NCI-H69 (cell line): ENCODE measurements at places on chromosomes 1 and 21.

GRCh38 chr1:40383095-40383487 lies 9.6 kb downstream of the SMAP2 start:
- DNase-seq: no peak

DNA sequence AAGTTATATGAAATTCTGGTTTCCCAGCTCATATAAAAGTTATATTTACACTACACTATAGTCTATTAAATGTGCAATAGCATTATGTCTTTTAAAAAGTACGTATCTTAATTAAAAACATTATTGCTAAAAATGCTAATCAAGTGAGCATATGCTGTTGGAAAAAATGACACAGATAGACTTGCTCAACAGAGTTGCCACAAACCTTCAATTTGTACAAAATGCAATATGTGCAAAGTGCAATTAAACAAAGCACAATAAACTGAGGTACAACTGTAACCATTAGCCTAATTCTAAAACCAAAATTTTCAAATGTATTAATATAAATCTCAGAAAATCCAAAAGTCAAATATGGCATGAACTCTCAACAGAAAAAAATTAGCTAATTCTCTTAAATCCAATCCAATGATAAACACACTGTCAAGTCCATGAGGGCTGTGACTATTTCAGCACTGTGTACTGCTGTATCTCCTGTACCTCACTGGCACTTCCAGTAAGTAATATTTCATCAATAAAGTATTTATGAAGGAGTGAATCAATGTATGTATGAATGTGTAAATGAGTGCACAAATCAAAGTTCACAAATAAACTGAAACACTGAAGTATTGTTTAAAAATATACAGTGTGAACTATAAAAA lies 116.3 kb downstream of the AKT3 start:
- no peak for DNase-seq

DNA sequence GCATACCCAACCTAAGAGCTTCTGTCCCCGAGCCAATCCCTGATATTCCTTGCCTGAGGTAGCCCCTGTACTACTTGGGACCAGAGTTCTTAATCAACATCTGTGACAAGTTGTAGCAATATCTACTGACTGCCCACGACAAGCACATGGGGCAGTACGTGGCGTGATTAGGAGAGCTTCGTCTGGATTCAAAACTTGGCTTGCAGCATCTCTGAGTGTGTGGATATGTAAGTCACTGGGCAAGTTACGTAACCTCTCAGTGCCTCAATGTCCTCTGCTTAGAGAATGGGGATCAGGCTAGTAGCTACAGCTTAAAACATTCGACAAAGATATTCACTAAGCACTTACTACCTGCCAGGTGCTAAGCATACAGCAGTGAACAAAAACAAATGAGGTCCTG lies 5.0 kb downstream of the HSPG2 start:
- no peak for DNase-seq

DNA sequence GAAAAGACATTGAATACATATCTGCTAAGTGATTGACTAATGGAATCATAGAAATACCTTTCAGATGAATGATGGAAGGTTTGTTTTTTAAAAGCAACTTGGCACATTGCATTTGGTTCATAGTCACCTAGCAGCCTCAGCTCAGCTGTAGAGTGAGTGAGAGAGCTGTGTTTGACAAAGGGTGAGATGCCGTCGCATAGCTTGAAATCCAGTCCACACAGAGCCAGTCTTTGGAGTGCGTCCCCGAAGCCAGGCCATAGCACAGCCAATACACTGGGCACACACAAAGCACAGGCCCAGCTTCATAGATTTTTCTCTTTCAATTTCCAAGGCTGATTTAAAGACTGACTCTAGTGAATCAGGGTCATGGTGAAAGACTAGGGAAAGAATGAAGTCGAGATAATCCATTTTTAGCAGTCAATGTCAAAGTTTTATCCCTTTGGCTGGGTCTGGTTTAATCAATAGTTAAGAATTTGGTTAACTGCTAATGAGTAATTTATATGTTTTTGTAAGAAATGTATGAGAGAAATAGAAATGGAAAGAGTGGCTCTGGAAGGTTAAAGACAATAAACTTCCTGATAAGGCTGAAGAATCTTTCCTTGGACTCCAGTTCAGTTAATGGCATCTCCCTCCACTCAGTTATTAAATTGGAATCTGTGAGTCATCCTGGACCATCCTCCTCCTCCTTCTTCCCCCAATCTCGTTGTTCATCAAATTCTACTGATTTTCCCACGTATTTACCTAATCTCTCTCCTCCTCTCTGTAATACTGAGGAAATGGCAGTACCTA lies 101.2 kb upstream of the IRF2BP2 start:
- no peak for DNase-seq

- no peak for DNase-seq
Observed at GRCh38 chr1:240720976-240721375, 109.0 kb upstream of the GREM2 start.

GRCh38 chr21:17889171-17889570 lies 70.0 kb upstream of the C21orf91 start:
- no peak for DNase-seq

DNA sequence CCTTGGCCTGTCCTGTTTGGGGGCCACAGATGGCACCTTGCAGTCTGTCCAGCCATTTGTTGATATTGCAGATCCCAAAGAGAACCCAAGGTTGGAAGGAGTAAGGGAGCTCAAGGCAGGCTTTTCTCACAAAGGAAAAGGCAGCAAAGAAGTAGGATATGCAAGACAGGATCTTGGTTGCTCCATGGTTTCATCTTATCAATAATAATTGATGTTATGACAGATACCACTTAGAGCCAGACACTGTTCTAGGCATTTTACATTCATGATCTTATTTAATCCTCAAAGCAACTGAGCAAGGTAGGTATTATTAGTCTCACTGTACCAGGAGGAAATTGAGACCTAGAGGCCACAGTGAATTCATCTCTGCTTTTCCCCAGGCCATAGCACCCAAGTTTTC lies 28.8 kb downstream of the BATF3 start:
- DNase-seq: no peak

- DNase-seq: peak; percentile 80
Observed at GRCh38 chr1:198086051-198086745, 70.6 kb upstream of the NEK7 start.

GRCh38 chr1:41914516-41914915 lies 4.2 kb downstream of the HIVEP3 start:
- no peak for DNase-seq

- no peak for DNase-seq
Observed at GRCh38 chr1:182676274-182676673, 8.1 kb downstream of the RGS8 start.

DNA sequence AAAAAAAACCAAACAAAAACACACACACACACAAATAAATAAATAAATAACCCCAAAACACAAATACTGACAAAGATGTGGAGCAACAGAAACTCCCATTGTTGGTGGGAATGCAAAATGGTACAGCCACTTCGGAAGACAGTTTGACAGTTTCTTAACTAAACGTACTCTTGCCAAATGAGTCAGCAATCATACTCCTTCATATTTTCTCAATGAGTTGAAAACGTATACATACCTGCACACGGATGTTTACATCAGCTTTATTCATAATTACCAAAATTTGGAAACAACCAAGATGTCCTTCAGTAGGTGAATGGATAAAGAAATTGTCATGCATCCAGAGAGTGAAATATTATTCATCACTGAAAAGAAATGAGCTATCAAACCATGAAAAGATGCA lies 23.5 kb downstream of the ASAP3 start:
- no peak for DNase-seq

DNA sequence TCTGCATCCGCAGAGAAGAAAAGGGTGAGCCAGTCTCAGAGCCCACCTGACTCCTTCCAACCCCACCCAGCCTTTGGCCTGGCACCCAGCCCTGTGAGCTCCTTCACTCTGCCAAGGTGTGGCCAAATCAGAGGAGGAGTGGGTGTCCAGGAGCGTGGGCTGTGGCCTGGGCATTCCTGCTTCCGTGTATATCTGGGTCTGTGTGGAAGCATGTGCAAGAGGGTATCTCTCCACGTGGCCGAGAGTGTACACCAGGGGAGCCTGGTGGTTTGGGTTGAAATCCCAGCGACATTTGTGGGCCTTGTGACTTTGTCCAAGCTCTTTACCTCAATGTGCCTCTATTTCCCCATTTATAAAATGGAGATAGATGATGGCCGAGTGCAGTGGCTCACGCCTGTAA lies 29.8 kb downstream of the CDCP2 start:
- DNase-seq: no peak

GRCh38 chr1:1136547-1137230 lies 20.8 kb upstream of the C1orf159 start:
- DNase-seq: peak; percentile 94

DNA sequence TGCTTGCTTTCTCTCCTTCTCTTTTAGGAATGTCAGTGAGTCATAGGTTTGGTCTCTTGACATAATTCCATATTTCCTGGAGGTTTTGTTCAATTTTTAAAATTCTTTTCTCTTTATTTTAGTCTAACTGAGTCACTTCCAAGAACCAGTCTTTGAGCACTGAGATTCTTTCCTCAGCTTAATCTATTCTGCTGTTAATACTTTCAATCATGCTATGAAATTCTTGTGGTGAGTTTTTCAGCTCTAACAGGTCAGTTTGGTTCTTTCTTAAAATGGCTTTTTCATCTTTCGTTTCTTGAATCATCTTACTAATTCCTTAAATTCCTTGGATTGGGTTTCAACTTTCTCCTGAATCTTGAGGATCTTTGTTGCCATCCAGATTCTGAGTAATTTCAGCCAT lies 321.0 kb downstream of the PTBP2 start:
- DNase-seq: no peak

- no peak for DNase-seq
Observed at GRCh38 chr1:59994302-59995198, 68.0 kb upstream of the CYP2J2 start.

GRCh38 chr1:90820745-90821144 lies 103.6 kb upstream of the BARHL2 start:
- DNase-seq: no peak

DNA sequence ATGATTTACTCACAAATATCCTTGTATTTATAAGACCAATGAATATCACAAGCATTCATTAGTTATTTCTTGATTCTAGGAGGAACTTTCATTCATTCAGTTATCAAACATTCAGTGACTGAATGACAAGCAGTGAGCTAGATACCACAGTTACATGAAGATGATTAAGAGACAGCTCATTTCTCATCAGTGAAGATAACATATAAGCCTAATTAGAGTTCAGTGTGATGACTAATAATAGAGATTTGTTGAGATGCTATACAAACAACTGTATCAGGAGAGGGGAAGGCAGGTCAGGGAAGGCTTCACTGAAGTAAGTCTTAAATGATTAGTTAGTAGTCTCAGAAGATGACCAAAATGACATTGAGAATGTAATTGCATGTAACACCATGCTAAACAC lies 14.6 kb upstream of the C1orf105 start:
- no peak for DNase-seq

GRCh38 chr1:241822846-241823245 lies 25.2 kb upstream of the EXO1 start:
- no peak for DNase-seq

DNA sequence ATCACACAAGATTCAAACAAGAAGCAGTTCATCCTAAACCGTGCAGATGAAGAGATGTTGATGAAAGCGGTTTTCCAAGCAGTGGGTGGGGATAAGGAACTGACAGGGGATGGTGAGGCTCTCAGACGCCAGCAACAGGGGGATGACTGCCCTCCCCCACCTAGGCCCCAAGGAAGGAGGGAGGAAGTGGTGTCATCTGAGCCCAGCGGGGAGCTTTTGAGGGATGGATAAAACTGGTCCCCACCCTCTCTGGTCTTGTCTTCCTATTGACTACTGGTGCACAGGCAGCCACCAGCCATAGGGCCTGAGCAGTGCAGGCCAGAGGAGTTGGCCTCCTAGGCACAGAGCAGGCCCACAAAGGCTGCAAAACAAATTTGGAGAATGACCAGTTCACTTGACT lies 175.5 kb downstream of the HUNK start:
- DNase-seq: no peak
